ENCODE measurements at places on chromosomes 3 and 15.

GRCh38 chr3:194905696-194906095 lies 220.0 kb downstream of the FAM43A start:
- DNase-seq = peak; percentile 34

- DNase-seq = no peak
These were observed 512.5 kb downstream of the AGBL1 start for GRCh38 chr15:86591994-86592735.

DNA sequence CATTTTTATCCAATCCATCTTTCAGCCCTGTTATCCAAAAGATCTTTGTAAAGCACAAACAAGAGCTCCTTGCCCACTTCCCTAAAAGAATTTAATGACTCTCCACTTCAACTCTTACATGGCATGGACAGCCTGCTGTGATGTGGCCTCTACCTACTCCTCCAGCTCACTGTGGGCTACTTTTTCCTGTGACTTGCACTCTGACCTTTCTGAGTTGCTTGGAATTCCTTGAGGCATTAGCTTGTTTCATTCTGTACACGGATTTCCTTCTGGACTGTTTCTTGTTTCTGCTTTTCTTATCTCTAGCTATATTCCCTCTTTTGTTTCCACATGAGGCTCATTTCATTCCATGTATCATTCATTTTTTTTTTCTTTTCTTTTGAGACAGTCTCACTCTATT lies 15.2 kb downstream of the QTRT2 start:
- DNase-seq = no peak

DNA sequence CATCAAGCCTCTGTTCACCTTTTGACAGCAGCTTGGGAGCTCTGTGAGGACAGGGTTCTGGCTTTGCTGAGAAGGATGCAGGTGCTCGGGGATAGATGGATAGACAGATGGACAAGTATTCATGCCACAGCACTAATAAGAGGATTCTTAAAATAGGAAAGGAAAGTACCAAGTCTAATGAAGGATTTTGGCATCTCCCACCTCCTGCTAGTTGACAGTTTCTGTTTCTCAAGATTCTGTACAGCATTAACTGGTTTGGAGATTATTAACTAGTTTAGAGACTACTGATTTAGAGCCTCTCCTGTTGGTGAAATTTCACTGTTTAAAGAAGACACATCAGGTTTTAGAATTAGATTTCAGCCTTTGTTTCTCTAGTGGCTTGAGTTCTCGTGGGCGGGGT lies 152.3 kb downstream of the CACNA1D start:
- DNase-seq = no peak

- no peak for DNase-seq
These were observed 40.7 kb downstream of the CNOT10 start for GRCh38 chr3:32725721-32726120.

DNA sequence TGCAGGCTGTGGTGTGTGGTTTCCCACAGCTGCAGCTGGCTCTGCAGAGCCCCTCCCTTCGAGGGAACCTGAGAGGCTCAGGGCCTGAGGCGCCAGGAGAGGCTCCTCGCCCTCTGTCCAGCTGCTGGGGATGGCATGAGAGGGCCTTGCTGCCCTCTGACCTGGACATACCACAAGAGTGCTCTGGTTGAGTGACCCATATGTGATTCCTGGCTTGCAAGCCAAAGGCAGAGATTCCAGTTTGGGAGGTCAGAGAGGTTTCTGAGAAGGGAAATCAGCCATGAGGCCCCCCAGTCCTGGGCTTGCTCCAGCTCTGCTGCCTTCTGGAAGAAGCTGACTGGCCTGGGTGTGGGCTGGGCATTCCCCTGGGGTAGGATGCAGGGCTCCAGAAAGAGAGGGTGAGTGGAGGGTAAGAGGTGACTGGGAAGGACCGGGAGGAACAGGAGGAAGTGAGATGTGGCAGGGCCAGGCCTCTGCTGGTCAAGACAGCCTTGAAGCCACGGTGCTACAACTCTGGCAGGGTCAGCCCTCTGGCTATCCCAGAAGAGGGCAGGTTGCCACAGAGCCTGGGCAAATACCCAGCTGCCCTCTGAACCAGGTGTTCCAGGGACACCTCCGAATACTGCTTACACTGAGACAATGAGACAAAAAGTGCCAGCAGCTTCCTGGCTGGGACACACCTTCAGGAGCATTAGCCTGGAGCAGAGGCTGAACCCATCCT lies 16.0 kb upstream of the SRP14 start:
- peak; percentile 6 for DNase-seq

- DNase-seq = peak; percentile 19
These were observed 55.8 kb upstream of the PRR23E start for GRCh38 chr3:127137113-127137512.

GRCh38 chr3:133884054-133884886 lies 11.4 kb downstream of the RAB6B start:
- DNase-seq = no peak

- DNase-seq = no peak
These were observed 186.4 kb downstream of the WNT5A start for GRCh38 chr3:55300701-55301100.

GRCh38 chr15:90855139-90855538 lies 13.2 kb upstream of the FURIN start:
- DNase-seq = no peak

- no peak for DNase-seq
These were observed 44.5 kb upstream of the MYO5C start for GRCh38 chr15:52340093-52340492.

DNA sequence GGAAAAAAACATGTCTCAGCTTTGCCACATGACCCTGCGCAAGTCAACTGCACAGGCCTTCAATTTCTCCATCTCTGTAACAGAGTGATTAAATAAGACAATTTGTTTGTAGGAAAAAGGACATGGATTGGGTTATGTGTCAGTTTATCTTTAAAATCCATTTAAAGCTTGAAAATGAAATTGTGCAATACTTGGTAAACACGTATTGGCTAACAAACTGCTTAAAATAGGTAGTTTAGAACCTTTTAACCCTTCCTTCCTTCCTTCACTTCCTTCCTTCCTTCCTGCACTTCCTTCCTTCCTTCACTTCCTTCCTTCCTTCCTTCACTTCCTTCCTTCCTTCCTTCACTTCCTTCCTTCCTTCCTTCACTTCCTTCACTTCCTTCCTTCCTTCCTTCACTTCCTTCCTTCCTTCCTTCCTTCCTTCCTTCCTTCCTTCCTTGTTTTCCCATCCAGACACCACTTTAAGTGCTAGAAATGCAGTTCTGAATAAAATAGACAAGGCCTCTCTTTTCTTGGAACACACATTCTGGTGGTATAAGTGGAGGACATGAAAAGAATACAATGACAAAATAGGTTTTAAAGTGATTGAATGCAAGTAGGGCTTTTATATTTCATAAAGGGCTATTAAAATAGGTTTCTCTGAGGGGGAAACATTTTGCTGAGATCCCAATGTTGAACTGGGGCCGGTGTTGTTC lies 130.2 kb upstream of the TP63 start:
- DNase-seq = no peak

GRCh38 chr3:60657972-60658371 lies 593.3 kb downstream of the FHIT start:
- no peak for DNase-seq

GRCh38 chr3:36580716-36581115 lies 183.6 kb downstream of the DCLK3 start:
- DNase-seq = no peak

DNA sequence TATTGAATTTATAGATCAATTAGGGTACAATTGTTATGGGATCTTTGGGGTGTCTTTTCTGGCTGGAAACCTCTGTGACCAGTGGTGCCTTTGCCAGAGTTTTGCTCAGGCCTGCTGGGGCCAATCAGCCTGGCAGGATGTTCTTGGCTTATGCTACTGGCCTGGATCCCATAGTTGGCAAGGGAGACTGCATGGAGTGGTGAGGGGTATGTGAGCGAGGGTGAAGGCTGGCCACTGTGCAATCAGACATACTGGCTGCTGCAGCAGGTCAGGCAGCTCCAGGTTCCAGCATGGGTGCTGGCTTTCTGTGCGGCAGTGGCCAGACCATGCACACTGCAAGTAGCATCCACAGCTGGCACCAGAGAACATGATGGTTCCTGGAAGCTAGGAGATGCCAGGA lies 1053.2 kb upstream of the GBE1 start:
- DNase-seq = no peak

GRCh38 chr3:8273479-8273878 lies 228.1 kb upstream of the LMCD1 start:
- DNase-seq = no peak

DNA sequence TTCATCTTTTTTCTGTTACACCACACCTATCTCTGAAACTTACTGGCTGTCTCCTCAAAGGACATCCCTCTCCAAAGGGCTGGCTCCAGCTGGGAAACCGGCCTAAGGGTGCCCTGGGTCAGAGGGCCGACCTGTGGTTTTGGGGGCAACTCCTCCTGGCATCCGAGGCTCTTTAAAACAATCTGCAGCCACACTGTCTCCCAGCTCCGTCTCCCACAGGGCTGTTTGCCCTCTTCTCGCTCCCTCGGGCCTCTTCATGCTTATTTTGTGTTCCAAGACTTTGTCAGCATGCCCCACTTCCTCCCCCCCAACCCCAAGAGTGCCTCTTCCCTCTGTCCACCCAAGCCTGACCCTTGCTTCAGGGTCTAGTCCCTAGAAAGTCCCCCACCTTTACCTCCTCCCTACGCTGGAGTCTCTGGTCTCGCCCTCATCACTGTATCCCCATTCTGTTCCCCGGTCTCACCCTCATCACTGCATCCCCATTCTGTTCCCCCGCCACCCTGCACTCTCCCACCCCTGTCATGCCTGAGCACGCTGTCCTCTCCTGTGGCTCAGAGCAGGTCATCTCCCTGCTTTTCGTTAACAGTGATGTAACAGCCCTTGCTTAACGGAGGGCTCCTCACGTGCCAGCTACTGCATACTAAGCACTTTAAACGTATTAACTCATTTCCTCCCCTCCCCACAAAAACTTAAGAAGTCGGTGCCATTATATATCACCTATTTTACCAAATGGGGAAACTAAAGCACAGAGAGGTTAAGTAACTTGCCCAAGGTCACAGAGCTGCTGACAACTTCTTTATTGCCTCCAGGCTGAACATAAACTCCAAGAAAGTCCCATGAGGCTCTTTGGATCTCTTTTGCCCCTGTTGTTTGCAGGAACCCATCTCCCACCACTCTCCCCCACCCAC lies 1.1 kb upstream of the CSK start:
- no peak for DNase-seq

- no peak for DNase-seq
These were observed 182.2 kb downstream of the WDR76 start for GRCh38 chr15:44009038-44009437.

DNA sequence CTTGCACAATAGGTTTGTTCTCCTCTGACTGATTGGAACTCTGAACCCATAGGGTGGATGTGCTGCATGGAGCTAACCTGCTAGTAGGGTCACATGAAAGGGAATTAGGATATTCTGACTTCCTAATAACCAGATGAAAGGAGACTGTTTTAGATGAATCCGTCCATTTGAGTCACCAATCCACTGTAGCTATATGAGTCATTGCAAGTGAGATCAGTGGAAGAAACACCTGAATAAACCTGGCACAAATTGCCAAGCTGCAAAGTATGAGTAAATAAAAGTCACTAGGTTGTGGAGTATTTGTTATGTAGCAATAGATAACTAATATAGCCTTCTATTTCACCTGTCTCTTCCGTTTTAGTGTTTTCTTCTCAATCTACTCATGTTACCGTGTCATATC lies 584.4 kb downstream of the PDCD6IP start:
- DNase-seq = peak; percentile 57

GRCh38 chr3:4492208-4493013 lies 737 bp upstream of the ITPR1 start:
- no peak for DNase-seq

DNA sequence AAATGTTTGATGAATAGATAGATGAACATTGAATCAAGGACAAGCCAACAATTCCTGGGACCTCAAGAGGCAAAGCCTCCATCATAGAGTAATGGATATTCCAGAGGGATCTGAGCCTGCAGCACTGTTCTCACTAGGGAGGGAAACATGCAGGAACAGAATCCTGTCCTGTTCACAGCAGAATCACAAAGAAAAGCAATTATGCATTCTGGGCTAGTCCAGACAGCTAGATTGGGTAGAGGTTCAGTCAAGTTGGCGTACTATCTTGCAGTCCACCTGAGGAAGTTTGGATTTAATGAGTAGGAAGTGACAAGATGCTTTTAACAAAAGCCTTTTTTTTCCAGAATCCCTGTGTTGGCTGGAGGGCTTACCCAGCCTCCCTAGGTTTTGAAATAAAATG lies 314.5 kb upstream of the SEMA6D start:
- DNase-seq = no peak

- peak; percentile 21 for DNase-seq
These were observed 47.0 kb upstream of the SELENOK start for GRCh38 chr3:53938645-53939044.

- no peak for DNase-seq
These were observed 40.0 kb downstream of the TAFA4 start for GRCh38 chr3:68892297-68892696.

- DNase-seq = no peak
These were observed 318.8 kb upstream of the GBE1 start for GRCh38 chr3:82080261-82080660.

- DNase-seq = peak; percentile 10
These were observed 11.9 kb downstream of the GRM2 start for GRCh38 chr3:51718547-51719409.

DNA sequence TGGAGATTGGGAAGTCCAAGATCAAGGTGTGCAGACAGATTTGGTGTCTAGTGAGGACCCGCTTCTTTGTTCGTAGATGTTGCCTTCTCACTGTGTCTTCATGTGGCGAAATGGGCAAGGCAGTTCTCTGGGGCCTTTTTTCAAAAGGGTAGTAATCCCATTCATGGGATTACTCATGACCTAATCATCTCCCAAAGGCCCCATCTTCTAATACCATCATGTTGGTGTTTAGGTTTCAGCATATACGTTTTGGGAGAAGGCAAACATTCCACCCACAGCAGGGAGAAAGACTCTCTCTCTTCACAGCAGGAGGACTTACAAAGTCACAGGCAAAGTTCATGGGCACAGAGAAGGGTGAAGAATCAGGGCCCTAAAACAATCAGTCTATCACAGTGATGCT lies 252.1 kb downstream of the RPLP1 start:
- DNase-seq = no peak

DNA sequence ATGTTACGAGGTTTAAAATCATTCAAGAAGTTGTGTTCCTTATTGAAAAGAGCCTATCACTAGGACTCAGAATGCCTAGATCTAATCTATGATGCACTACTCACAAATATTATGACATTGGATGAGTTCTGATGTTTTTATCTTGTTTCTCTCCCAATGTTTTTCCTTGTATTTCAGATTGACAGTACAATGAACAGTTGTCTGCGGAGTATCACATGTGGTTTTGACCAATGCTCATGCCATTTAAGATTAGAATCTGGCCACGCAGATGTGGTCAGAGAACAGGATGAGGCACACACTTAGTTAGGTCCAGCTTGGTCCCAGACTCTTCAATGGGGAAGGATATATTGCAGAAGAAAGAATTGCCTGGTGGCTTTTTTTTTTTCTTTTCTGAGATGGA lies 25.6 kb upstream of the CCDC50 start:
- DNase-seq = no peak

DNA sequence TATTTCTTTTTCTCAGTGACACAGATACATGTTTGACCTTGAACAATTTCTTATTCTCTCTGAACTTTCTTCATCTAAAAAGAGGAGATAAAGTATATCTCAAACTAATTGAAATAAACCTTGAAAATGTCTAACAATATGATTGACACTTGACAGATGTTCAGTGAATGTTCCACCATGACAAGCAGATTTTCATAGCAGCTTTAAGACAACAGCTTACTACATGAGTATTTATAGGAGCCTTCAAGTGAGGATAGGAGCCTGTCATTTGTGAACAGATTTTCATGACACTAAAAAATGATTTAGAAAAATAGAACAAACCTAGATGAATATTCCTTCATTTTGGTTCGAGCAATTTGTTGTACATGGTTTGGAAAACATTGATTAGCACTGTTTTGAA lies 13.3 kb downstream of the SYN2 start:
- no peak for DNase-seq

- DNase-seq = no peak
These were observed 73.7 kb upstream of the WDR72 start for GRCh38 chr15:53833134-53833624.
